K562 (cell line): ENCODE measurements at places on chromosomes 7 and 10.

- DNase-seq: no peak
These were observed 50.1 kb downstream of the SEMA3A start for GRCh38 chr7:84144480-84144879.

DNA sequence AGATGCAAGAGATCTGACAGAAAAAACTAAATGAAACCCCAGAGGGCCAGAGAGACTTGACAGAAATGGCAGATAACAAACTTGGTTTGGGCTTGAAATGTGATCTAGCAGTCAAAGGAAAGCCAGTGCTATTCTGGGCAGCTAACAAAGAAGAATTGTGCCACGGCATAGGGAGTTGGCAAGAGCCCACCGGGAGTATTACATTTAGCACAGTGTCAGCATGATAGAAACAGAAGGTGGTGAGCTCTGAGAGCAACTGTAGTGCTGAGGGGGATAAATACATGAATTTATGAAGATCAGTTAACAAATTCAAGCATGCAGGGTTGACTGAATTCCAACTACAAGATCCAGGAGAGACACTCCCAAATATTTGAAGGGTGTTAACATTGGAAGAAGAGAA is 91.1 kb downstream of the AHCYL2 start:
- no peak for DNase-seq

DNA sequence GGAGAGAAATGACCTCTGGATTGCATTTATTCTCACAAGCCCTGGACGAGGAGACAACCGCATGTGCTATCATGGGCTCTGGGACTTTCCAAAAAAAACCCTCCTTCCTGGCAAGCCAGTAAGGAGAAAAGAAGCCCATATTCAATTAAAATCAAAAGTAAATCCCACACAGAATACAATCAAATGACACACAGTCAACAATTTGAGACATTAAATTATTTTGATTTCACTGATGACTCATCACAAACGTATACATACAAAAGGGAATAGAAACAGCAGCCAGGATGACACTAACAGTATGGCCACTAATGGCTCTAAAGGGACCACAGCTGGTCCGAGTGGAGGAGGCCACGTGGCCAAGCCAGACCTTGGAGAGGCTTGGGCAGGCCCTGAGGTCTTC is 24.9 kb downstream of the LRRC20 start:
- DNase-seq: no peak

GRCh38 chr7:30906515-30907240 is 5.0 kb upstream of the AQP1 start:
- DNase-seq: no peak

DNA sequence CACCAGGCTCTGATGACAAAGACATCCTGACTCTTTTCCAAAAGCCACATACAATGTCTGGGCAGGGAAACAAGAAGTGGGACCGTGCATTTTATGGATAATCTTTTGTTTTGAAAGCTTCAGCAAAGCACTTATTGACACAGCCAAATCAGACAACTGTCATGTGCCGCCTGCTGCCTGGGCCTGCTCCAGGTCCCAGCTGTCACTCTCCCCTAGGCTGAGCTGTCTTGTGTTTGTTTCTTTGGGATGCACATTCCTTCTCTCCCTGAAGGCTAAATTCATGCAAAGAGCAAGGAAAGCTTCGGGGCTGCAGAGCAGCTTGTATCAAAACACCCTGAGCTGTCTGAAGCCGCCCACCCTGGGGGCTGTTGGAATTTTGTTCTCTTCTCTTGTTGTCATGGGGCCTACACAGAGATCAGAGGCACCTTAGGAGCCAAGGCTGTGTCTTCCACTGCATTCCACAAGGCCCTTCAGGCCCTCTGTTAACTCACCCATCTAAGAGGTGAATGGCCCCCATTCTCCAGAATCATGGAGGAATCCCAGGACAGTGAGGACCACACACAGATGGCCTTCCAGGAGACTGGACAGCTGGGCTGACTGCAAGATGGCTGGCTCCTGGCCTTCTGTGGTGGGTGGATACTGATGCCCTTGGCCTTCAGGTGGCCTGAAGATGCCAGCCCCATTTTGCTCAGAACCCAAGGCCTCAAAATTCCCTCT is 17.8 kb upstream of the SLC18A2 start:
- DNase-seq: no peak

DNA sequence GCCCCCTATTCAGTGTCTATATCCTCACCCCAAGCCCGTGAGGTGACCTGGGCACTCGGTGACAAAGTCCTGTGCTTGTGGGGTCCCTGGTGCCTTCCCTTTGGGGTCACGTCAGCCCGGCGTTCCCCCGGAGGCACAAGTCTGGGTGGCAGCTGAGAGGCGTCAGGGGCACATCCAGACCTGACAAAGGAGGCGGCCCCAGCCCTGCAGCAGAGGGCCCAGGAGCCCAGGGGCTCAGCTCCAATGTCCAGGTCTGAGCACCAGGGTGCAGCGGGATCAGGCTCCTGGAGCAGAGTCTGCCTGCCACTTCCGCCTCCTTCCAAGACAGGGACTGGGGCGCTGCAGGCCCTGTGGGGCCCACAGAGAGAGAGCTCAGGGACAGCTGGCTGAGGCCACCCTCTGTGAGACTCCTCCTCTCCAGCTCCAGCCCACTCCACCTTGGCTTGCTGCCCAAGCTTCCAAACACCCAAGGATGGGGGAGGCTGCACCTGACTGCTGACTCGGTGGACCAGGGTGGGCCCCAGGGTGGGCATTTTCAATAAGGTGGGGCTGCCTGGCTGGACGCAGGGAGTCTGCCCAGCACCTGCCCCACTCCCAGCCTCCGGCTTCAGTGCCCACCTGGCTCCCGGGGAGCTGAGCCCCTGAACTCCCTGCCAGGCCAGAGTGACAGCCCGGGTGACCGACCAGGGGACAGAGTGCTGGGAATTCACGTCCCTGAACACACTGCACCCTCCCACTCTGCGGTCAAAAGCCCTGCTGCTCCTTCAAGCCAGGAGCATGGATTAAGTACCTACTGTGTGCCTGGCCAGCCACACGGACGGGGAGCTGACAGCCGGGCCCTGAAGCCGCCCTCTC is 1.0 kb upstream of the KNDC1 start:
- peak; percentile 37 for DNase-seq

DNA sequence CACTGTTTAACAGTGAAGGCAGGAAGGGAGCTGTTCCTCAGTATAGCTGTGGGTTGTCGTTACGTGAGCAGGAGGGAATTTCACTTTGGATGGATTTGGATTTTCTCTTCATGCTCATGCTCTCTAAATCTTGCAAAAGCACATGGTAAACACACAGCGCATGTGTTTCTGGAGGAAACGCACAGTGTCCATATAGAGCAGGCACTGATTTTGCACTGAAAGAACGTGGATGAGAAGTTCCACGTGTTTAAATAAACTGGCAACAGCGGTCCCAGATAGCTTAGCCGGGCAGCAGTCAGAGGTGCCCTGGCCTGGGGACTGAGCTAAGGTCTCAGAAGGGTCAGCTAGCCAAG is 188.6 kb downstream of the MGMT start:
- no peak for DNase-seq

DNA sequence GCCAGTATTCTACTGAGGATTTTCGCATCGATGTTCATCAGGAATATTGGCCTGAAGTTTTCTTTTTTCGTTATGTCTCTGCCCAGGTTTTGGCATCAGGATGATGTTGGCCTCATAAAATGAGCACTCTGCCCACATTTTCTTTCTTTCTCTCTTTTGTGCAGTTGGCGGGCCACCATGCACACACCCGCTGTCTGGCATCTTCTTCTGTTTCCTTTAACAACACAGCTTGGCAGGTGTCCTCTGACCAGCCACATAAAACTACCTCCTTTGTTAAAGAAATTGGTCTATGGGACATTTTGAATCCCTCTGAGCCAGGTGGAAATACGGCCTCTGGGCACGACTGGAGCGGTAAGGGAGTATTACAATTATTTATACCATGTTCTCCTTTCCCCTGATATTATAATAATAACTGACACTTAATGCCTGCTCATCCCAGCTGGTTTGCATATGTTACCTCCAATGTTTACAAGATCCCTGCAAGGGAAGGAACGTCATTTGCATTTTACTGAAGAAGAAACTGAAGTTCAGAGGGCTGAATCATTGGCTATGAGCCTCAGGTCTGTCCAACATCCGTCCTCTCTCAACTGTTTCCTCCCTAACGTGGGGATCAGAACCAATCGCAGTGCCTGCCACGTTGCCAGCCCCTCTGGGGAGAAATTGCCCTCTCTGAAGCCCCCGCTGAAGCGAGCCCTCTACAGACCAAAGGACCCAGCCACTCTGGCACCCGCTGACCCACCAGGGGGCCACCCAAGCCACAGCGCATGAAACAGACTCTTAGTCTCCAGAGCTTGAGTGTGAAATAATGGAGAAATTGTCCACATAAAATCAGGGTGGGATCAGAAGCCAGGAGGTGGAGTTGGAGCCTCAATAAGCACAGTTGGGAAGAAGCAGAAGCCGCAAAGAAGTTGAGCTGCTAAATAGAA is 125.0 kb upstream of the FOXK1 start:
- no peak for DNase-seq

DNA sequence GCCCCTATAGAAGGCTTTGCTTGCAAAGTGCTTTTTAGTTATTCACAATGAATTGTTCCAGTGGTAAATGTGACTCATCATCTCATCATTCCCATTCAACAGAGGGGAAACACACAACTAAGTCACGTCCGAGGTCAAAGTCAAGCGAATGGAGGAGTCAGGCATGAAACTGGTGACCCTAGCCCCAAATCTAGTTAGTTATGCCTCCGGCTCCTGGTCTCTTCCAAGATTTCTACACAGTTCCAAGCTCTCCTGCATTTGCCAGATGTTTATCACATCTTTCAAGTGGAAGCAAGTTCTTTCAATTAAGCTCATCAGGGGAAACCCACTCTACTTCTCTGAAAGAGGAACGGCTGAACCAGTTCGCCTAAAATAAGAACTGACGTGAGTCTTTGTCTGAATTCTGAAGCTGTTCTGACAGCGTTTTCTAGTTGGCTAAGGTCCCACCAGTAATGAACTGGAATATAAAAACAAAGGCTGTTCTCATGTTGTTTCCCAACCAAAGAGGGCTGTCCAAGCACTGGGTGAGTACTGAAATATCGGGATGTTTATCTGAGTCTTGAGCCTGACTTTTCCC is 140.9 kb upstream of the NRBF2 start:
- no peak for DNase-seq

DNA sequence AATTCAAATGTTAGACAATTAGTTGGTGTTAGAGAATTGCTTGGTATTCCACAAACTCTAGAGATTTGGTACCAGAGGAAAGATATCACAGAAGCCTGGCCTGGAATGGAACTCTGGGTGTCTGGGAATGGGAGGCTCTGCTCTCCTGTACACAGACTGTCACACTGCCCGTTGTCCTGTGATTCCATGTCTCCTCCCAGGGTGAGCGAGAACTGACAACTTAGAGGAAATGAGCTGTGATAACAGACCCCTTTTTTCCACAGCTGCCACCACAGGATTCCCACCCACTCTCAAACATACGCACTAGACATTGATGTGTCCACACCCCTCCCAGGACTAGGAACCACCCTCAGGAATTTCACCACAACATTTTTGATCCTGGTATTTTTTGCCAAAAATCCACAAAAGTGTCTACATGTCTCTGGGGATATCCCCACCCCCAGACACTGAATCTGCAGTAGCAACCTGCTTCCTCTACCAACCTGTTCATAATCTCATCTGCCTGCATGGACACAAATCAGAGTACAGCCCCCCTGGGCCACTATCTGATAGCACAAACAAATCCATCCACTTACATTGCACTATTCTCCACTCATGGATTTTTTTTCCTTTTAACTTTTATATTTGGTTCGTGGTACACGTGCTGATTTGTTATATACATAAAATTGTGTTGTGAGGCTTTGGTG is 4.7 kb downstream of the ZNF273 start:
- DNase-seq: peak; percentile 50

GRCh38 chr7:38027884-38028455 is 107.5 kb downstream of the EPDR1 start:
- DNase-seq: no peak

DNA sequence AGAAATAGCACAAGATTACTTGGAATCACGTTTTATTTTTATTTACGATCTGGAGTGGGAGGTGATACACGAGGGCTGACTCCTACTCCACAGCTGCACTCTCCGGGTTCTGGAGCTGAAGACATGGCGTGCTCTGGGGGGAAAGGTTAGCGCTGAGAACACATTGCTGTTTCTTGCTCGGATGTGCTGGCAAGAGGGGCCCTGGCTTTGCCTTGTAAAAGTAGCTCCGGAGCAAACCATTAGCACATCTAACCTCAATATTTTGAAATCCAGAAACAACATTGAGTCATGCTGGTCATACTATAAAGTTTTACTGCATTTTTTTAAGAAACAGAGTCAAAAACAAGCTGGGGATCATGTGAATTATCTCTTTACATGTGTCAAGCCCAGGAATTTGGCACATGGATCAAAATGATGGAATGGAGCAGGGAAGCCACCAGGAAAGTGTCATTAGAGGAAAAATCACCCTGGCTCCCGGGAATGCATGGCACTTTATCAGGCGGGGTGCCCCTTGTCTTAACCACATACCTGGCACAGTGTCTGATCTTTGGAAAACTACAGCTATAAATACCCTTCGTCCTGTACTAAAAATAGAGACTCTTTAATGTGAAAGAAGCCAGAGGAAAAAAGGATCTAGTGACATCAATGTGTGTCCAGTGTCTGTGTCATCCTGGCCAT is 31.6 kb upstream of the LYZL1 start:
- no peak for DNase-seq

- DNase-seq: no peak
These were observed 109.1 kb downstream of the ELAPOR2 start for GRCh38 chr7:86950360-86950759.

- DNase-seq: no peak
These were observed 93.8 kb downstream of the PARP12 start for GRCh38 chr7:139968931-139969330.

GRCh38 chr7:20737840-20738448 is 48.7 kb downstream of the SP8 start:
- no peak for DNase-seq

DNA sequence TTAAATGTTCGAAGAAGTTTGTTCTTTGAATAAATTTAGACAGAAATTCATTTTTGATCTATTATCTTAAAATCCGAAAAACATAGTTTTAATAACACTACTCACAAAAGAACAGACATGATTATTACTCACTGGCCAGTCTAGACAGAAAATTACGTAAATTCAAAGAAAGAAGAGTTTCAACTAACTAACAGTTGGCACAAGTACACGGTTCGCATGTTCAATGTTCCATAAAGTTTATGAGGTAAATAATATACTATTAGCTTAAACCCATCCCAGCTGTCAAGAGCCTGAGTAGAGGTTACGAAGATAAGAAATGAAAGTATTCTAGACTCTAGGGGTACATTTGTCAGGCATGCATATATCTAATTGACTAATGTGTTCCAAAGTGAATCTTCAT is 151.8 kb upstream of the ASAH2 start:
- no peak for DNase-seq

- no peak for DNase-seq
These were observed 190.0 kb downstream of the KCND2 start for GRCh38 chr7:120462991-120463390.

DNA sequence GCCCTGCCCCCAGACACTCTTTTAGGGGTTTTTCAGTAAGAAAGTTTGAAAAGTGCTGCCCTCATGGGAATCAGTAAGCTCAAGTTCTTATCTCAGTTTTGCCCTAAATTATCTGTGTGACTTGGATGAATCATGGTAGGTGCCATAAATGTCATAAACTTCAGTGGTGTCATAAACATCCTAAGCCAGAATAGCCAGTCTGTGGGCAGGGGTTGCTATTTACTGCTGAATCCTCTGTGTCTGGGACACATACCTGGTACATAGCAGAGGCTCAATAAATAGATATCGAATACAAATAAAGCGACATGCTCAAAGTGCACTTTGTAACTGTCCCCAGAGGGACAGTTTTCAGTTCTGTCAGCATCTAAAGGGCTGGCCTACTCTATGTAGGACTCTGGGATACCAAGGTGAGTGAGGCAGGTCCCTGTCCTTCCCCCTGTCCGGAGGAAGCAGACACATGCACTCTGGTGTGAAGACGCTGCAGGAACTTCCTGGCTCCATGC is 502.1 kb downstream of the RPS24 start:
- DNase-seq: no peak
